ENCODE measurements at places on chromosomes 7 and 10.

DNA sequence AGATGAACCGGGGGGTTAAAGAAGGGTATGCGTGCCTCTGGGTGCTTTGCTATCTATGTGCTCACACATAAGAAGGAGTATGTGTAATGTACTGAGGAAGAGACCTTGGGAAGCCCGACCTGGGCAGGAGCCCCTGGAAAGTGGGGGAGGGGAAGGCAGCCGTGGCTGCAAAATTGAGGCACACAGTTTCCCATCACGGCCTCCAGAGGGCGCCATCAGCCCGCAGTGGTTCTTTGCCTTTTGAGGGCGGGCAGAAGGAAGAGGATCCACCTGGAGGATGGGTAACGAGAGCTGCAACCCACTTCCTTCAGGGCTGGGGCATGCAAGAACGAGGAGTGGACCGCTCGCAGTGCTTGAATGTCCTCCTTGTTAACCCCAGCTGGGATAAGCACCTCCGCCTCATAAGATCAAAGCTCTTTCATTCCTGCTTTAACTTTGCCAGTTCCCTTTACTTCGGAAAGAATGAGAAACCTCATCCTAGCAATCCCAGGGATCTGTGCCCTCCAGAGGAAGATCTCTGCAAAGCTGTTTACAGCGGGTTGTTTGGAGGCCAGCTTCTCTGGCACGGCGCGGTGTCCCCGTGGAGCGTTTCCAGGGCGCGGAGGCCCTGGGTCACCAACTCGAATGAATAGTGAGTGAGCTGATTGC, 77.9 kb downstream of the PCGF5 start:
- peak; percentile 36 for DNase-seq

GRCh38 chr7:46583656-46584055, 662.6 kb upstream of the IGFBP3 start:
- no peak for DNase-seq

GRCh38 chr10:63671317-63671937, 150.2 kb downstream of the REEP3 start:
- peak; percentile 50 for DNase-seq

DNA sequence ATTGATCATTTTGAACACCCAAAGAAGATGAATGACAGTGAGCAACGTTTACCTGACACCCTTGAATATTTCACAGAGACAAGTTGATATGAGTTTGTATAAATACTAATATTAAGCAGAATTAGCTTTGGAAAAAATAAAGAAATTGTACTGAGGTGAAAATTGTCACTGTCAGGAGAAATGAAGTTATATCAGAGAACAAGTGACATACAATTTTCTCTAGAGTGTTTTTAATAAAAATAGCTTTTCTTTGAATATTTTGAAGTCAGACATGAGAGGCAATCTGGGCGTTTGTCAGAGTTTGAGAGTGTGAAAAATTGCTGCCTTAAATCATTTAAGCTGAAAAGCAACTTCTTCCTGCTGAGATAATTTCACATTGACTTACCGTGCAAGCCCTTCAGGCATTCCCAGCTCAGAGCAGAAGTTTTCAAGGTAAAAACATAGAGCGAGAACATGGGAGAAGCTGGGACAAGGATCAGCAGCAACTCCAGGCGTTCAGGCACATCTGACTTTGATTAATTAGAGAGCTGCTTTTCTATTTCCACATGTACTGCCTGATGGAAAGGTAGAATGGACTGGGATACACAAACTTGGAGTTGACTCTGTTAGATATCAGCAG, 535.9 kb downstream of the TFEC start:
- no peak for DNase-seq

DNA sequence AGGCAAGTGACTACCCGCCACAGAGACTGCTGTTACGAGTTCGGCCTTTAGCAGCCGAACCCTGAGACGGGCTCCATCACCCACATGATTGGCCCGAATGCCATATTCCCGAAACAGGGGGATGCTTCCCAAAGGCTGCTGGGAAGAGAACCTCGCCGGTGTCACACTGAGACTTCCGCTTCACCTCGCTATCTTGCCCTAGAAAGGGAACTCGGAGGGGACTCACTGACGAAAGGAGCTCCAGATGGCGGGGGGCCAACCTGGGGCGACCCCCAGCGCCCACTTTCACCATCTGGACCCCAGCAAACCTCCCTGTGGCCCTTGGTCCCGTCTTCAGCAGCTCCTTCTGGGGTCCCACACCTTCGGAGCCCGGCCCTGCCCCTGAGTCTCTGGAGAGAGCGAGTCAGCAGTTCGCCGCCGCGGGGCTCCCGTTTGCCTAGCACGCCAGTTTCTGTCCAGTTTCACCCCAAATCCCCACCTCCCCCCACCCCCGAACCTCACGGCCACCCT, 529 bp downstream of the HPS1 start:
- DNase-seq: no peak

- DNase-seq: no peak
Measured at GRCh38 chr10:13707156-13707881, 120.6 kb downstream of the PRPF18 start.

DNA sequence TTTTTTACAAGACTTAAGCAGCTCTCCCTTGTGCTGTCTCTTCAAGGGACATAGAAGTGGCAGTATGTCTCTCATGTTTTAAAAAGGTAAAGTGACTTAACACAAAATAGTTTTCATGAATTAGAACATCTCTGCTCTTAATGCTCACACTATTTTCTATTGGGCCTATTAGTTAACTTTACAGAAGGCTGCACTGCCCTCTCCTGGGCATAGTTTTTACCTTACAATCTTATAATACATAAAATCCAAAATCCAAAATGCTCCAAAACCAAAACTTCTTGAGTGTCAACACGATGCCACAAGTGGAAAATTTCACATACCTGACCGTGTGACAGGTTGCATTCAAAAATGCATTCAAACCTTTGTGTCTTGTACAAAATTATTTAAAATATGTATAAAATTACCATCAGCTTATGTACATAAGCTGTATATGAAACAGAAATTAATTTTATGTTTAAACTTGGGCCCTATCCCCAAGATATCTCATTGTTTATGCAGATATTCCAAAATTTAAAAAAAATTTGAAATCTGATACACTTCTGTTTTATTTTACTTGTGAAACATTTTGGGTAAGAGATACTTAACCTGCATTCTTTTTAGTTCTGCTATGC, 25.8 kb downstream of the TES start:
- no peak for DNase-seq

- peak; percentile 24 for DNase-seq
Measured at GRCh38 chr7:157136372-157136771, 2.4 kb upstream of the UBE3C start.

DNA sequence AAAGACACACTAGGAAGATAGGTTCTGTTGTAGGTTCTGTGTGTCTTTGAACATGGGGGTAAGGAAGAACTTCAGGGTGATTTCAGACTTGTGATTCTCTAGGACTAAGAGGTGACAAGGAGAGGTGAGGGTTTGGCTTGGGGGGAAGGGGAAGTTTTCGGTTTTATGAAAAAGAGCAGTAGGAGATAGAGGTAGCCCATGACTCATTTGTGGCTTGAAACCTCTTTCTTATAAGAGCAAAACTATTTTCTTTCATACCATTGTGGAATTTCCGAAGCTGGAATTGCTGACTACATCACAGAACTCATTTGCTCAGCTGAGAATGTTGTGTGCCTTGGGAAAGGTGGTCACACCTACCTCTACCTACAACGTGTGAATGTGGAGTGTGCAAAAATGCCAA, 39.6 kb upstream of the IKZF1 start:
- DNase-seq: no peak

DNA sequence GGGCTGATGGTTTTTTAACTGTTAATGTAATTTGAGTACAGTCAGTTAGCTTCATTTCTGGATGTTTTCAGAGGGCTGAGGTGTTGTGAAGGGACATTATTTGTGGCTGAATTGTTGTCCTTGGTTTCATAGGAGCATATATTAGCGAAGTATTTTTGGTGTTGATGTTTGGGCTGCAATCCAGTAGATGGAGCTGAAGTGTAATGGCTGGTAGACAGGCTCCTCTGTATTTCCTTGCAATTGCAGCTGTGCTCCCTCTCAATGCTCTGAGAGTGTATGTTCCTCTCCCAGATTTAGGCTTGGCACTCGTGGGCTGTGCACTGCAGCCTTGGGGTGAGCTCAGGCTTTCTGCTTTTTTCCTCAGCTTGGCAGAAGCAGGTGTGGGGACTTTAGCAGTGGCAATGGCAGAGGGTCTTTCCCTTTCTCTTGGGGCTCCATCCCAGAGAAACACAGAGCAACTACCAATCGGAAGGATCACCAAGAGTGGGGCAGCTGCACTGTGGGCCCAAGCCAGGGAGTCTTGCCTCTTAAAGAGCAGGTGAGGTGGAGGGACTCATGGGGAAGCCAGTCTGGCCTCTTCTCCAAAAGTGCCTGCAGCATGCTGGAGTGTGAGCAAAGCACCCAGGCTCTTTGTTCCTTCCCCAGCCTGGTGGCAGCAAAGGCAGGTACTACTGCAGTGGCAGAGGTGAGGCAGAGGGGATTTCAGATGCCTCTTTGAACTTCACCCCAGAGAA, 544.4 kb downstream of the SH2D4B start:
- no peak for DNase-seq

- DNase-seq: no peak
Measured at GRCh38 chr7:51261117-51261835, 55.3 kb downstream of the COBL start.

GRCh38 chr7:44071726-44072363, 6.5 kb upstream of the PGAM2 start:
- DNase-seq: no peak

GRCh38 chr7:2105917-2106316, 126.8 kb downstream of the MAD1L1 start:
- no peak for DNase-seq

- peak; percentile 34 for DNase-seq
Measured at GRCh38 chr7:23277359-23277989, 21.7 kb upstream of the MALSU1 start.

DNA sequence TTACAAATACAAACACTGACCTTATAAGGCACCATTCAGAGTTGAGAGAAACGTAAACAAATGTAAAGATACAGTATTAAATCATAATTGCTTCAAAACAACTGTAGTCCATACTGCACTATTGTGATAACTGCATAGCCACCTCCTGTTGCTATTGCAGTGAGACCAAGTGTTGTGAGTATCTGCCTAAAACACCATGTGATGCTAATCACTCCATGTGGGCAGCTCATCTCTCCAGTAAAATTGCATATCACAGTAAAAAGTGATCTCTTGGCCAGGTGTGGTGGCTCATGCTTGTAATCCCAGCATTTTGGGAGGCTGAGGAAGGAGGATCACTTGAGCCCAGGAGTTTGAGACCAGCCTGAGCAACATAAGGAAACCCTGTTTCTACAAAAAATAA, 26.8 kb upstream of the PRF1 start:
- no peak for DNase-seq

- DNase-seq: no peak
Measured at GRCh38 chr7:156472267-156472666, 168.3 kb upstream of the RNF32 start.

GRCh38 chr7:100665168-100665726, 8.3 kb upstream of the GNB2 start:
- no peak for DNase-seq

GRCh38 chr7:106035568-106035967, 72.5 kb downstream of the CDHR3 start:
- DNase-seq: no peak

DNA sequence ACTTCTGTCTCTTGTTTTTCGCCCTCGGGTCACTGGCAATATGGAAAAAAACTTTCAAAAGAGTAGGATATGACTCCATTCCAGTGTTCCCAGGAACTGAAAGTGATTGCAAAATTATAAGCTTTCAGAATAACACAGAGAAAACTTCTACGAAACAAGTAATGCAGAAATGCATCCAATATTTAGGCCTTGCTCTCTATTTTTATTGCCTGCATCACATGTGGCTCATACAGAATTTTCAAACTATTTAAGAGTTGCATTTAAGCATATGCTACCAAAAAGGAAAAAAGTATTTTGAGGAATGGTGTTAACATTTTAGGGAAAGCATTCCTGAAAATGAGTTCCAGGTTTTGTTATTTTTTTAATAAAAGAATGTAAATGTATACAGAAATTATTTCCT, 228.0 kb downstream of the CACNB2 start:
- DNase-seq: no peak
